ENCODE measurements at places on chromosomes 16 and 17.
A peak's percentile ranks its signal among the peaks of the same experiment; 100 is the strongest.

DNA sequence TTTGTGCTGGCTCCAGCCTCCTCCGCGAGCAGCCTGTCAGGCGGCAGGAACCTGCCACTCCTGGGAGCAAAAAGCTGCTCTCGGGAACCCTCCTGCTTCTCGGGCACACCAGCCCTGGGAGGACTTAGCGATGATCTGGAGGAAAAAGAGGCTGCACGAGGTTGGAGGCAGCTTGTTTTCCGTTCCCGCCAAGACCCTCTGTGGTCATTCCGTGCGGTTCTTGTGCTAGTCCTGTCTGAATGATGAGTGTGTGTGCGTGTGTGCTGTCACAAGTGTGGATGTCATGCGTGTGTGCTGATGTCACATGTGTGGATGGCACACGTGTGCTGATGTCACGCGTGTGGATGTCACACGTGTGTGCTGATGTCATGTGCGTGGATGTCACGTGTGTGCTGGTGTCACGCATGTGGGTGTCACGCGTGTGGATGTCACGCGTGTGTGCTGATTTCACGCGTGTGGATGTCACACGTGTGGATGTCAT, 150.0 kb downstream of the NPIPB11 start:
- DNase-seq: no peak

DNA sequence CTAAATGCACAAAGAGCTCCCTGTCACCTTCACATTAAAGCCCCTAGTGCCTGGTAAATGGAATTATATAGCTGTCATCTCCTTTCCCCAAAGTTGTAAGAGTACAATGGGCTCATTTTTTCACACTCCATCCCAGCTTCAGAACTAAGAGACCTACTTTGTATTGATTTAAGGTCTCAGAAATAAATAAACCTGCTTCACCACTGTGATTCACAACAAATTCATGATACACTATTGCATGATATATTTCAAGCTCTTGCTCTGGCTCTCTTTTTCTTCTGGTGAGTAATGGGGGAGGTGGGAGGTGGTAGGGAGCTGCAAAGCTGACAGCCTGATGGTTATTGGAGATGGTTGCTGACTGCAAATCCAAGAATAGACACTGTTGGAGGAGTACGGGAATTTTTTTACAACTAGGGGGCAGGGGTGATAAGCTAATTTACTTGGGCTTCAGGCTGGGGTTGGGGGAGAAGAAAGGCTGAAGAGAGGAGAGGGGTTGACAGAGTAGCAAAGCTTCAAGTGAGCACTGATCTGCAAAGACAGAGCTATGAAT, 189.9 kb downstream of the AATF start:
- DNase-seq: no peak

GRCh38 chr17:6048486-6048885, 21.7 kb upstream of the WSCD1 start:
- DNase-seq: no peak

DNA sequence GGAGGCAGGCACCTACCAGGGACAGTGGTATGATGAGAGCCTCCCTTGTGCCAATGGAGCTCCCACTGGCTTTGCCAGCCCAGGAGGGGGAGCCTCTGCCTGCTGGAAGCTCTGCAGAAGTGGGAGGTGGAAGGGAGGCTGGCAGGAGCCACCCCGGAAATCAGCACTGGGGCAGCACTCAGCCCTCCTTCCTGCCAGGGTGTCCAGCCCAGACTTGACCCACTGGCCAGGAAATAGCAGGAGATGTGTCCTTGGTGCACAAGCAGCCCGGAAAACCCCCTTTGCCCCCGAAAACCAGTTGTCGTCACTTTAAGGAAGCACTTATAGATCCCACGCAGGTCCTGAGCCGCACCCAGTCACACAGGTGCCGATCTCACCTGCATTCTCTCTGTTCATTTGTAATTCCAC, 49.3 kb upstream of the CACNG4 start:
- peak; percentile 53 for DNase-seq

- DNase-seq: no peak
Measured at GRCh38 chr16:88328313-88328980, 54.3 kb upstream of the ZNF469 start.

DNA sequence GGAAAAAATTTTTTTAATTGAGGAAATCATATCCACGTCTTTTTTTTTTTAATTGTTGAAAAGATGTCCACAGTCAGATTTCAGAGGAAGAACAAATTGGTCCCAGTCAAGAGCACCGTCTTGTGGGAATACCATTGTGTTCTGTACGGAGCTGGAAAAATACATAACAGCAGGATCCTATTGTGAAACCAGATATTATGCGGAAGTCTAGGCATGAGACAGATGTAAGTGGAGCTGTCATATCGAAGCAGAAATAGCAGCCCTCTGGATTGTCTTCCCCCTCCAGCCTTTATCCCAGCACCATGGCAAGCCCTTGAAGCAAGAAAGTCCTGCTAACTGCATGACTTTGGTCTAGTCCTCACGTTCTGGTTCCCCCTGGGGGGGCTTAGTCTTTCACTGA, 391.6 kb upstream of the ASIC2 start:
- no peak for DNase-seq

- DNase-seq: no peak
Measured at GRCh38 chr17:12229335-12229734, 208.7 kb downstream of the MAP2K4 start.

GRCh38 chr17:67479148-67479547, 102.1 kb downstream of the PITPNC1 start:
- no peak for DNase-seq

DNA sequence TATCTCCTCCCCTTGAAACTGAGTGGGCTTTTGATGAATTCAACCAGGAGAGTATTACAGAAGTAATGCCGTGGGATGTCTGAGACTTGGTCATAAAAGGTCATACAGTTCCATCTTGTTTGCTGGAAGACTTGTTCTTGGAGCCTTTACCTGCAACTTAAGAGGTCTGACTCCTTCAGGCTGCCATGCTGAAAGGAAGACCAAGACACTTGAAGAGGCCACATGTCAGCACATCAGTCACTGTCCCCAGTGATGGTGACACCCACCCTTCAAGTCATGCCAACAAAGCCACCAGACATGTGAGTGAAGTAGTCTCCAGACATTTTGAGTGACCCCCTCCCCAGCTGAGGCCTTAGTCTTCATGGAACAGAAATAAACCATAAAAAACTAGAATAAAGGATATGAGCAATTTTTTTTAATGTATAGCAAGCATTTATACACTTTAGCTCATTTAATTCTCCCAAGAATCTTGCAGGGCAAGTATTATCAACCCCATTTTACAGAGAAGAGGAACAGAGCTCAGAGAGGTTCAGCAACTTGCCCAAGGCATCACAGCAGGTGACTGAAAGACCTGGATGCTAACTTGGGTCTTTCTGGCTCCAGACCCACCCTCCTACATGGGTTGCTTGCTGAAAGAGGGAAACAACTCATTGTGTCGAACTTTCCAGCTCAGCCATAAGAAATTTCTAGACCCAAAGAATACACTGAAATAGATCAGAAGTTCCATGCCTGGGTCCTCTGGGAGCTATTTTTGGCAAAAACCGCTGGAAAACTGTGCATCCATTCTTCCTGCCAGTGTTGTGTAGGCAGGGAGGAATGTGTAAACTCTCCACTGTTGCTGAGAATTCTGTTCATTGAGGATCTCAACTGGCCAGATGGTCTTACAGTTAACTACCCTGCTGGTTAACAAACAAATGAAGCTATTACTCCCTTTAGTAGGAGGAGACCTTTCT, 38.1 kb downstream of the SOCS1 start:
- DNase-seq: no peak

All from stomach (tissue), 19 donors.